ENCODE measurements at places on chromosomes 2 and 18. TPM values are rescaled to one million over a fixed set of nuclear protein-coding genes. Genes with fewer than 3 reads are reported as not detected.

Gene MERTK
- polyA plus RNA-seq = 17.7 TPM

Gene LIPG
- 8.8 TPM for polyA plus RNA-seq

Gene ALPG
- not detected for polyA plus RNA-seq

Gene IL1RN
- 1.3 TPM for polyA plus RNA-seq

Gene MEP1B
- polyA plus RNA-seq = 0.07 TPM

Gene EVX2
- polyA plus RNA-seq = not detected

Gene LOXHD1
- 2.0 TPM for polyA plus RNA-seq

Gene CDH20
- 0.48 TPM for polyA plus RNA-seq
